Upper lobe of left lung (tissue), 6 donors: ENCODE measurements at places on chromosomes 13 and 19. TPM values are rescaled to one million over a fixed set of nuclear protein-coding genes. Genes with fewer than 3 reads are reported as not detected.
A peak's percentile ranks its signal among the peaks of the same experiment; 100 is the strongest.

GRCh38 chr13:32838945-32839344, 177.3 kb upstream of the KL start:
- no peak for DNase-seq

DNA sequence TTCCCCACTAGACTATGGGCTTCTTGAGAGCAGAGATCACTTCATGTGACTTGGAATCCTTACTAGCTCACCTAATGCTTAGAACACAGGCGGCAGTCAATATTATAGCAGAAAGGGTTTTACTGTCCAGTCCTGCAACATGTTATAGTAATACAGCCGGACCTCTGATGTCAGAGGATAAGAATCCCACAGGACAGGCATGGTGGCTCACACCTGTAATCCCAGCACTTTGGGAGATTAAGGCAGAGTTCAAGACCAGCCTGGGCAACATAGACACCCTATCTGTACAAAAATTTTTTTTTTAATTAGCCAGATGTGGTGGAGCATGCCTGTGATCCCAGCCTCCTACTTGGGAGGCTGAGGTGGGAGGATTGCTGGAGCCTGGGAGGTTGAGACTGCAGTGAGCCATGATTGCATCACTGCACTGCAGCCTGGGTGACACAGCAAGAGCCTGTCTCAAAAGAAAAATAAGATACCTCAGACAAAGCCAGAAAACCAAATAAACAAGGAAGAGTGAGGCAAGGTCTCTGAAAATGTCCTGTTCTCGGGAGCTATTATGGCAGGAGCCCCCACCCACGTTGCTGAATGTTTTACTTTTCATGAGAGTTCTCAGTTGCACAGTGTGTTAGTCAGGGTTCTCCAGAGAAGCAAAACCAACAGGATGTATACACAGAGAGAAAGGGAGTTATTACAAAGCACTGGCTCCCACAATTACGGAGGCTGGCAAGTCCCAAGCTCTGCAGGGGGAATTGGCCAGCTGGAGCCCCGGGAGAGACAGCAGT, 100.8 kb downstream of the UBL3 start:
- no peak for DNase-seq

GRCh38 chr13:23350009-23350408, 83.5 kb downstream of the SACS start:
- DNase-seq = no peak

DNA sequence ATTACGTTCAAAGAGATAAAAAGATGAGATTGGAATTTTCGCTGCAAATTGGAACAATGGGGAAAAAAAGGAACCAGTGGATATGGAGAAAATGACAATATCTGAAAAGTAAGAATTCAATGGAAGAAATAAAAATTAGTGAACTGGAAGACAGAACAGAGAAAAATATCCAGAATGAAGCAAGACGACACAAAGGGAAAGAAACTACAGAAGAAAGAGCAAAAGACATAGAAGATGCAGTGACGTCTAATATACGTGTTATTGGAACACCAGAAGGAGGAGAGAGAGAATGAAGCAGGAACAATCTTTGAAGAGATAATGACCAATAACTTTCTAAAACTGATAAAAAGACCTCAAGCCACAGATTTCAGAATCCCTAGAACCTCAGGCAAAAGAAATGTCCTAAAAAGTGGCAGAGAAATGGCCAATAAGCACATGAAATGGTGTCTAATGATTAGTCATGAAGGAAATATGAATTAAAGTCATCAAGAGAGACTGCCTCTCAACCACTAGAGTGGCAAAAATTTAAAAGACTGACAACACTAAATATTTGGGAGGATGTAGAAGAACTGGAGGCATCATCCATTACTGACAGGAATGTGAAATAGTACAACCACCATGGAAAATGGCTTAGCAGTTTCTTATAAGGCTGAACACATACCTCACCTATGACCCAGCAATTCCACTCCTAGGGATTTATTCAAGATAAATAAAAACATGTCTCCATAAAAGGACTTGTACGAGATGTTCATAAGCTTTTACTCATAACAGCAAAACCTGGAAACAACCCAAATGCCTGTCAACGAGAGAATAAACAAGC, 56.5 kb downstream of the GADD45B start:
- DNase-seq = no peak

Gene ZNF708
- total RNA-seq = 12.2 TPM

DNA sequence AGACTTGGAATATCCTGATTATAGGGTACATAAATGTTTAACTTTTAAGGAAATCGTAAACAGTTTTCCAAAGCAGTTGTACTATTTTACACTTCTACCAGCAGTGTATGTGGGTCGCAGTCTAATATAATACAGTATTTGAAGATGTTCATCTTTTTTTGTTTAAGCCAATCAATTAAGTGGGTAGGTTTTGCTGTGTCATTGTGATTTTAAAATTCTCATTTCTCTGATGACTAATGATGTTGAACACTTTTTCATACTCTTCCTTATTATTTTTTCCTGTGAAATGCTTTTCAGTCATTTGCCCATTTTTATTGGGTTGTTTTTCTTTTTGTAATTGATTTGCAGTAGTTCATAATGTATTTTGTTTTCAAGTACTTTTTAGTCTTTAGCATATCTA, 2689.7 kb downstream of the PCDH9 start:
- DNase-seq = no peak

DNA sequence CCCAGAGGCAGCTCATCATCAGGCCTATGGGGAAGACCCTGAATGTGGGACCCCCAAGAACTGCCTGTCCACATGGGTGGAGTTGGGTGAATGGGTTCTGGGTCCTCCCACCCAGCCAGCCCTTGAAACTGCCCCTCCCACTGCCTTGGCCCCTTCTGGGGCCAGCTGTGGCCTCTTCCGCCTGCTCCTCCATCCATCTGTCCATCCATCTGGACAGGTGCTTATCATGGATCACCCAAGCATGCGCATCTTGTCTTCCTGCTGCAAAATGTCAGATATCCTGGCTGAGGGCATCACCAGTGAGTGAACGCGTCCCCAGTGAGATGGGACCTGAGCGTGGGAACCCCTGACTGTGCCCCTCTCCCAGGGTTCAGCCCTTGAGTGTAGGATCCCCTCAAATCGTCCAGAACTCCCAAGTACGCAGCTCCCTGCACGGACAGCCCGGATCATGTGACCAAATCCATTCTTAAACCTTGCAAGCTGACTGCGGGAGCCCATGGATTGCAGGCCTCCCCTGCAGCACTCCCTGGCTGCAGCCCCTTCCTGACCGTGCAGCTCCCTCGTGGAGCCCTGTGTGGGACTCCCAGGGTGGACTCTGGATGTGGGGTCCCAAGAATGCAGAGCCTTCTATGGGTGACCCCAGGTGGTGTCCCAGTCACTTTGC, 2.0 kb downstream of the STXBP2 start:
- no peak for DNase-seq

Gene COG6
- total RNA-seq = 10.3 TPM

DNA sequence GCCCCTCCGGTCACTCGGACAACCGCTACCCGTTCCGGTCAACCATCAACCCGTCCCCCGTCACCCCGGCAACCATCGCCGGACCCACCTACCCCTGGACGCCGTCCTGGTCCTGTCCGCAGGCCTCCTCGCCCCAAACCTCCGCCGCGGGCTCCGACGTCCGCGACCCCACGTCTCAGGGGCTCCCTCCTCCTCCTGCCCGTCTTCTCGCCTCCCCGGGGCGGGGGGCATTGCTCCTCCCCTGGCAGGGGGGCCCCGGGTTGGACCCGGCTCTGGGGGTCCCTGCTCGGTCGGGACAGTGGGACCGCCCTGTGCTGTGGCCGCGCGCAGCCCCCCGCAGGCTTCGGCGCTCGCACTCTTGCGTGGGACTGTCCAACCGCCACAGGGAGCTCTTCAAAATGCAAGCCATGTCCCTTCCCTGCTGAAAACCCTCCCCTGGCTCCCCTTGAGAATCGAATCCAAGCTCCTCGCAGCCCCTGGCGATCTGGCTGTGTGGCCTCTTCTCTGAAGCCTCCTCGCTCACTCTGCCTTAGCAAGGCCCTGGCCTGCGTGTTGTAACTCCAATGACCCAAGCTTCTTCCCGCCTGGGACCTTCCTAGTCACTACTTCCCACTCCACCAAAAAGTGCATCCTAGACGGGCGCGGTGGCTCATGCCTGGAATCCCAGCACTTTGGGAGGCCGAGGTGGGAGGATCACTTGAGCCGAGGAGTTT, 8.4 kb downstream of the EPHX3 start:
- no peak for DNase-seq

Gene NLRP11
- not detected for total RNA-seq

- DNase-seq = no peak
Observed at GRCh38 chr13:76762721-76763120, 123.5 kb downstream of the KCTD12 start.

DNA sequence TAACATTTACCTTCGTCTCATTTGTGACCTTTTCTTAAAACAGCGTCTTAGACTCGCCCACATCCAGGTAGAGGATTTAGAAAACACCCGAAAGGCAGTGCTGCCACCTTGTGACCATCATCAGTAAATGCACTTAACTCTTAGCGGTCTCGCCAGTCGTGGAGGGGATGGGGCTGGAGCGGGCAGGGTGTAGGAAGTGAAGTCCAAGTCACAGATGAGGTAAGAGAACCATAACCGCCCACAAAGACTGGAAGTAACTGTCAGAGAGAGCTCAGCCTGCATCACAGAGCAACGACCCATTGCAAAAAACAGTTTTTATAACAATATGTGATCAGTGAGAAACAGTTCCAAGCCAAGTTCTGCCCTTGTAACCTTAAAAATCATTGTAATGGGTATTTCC, 10.7 kb upstream of the CEACAM3 start:
- DNase-seq = no peak

DNA sequence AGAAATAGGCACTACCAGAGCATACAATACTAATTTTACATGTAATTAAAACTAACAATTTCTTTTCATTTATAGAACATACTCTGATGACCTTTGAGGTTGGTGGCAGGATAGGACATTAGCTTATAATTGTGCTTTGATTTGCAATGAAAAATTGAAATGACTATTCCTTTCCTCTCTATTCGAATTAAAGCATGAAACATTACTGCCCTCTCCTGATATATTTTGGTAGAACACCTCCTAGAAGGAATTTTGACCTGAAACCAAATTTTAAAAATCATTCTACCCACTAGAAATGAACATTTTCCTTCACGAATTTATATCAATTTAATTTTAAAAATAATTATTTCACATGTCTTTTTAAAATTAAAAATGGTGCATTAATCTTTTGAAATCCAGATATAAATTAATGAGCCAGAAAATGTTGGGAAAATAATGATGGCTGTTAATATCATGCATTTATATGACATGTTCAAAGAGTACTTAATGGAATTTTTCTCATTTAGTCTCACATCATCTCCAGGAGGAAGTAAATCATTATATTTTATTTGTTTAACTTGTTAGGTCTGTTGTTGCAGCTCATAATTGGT, 556.3 kb upstream of the ARGLU1 start:
- no peak for DNase-seq

DNA sequence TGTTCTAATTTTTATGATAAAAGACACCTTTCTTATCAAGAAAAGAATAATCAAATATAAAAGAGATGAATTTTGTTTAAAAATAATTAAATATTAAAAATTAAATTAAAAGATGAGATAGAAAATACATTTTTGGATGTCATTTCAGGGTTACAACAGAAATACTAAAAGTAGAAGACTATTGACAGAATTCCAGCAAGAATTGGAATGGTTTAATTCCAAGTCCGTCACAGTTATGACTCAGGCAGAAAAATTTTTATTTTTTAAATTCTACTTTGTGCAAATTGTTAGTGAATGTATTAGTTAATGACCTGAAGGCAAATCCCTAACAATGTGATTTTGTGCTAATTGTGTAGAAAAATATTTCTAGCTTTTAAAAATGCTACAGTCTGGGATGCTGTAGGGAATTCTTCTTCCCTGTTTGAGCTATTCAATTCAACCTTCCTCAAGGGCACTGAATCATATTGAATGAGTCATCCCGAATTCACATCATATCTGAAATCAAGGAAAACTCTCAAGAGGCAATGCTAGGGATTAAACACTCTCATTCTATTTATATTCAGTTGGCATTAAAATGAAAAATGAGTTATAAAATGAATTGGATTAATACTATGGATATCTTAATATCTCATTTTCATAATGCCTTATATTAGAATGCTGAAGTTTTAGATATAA, 633.5 kb upstream of the ATXN8OS start:
- no peak for DNase-seq

Gene LRP3
- total RNA-seq = 21.1 TPM

GRCh38 chr13:65387743-65388347, 1842.3 kb downstream of the PCDH9 start:
- no peak for DNase-seq

Gene ZNF497
- 3.0 TPM for total RNA-seq

DNA sequence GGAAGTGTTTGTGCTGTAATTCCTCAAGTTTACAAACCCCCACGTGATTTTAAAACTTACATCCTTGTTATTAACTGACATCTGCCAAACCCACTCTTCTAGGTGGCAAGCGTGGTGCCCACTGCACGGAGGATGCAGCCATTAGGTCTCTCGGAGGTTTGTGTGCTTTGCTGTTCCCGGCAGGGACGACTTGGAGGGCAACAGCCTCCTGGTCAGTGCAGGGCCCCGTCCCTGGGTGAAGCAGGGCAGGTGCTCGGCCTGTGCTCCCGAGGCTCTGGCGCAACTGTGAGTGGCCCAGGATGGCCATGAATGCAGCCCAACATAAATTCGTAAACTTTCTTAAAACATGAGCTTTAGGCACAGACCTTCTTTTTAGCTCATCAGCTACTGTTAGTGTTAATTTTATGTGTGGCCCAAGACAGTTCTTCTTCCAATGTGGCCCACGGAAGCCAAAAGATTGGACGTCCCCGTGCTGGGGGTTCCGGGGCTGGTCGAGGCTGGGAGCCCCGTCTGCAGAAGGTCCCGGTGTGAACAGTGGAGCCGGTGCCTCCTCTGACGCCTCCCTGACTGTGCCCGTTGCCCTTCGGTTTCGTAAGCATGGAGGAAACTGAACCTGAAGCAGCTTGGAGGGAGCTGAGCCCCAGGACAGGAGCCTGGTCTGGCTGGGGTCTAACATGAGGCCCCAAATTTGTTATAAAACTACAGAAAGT, 11.9 kb downstream of the GAS6 start:
- no peak for DNase-seq

GRCh38 chr19:12494260-12494860, 9.7 kb upstream of the ZNF709 start:
- no peak for DNase-seq

Gene ZNF549
- 8.4 TPM for total RNA-seq

DNA sequence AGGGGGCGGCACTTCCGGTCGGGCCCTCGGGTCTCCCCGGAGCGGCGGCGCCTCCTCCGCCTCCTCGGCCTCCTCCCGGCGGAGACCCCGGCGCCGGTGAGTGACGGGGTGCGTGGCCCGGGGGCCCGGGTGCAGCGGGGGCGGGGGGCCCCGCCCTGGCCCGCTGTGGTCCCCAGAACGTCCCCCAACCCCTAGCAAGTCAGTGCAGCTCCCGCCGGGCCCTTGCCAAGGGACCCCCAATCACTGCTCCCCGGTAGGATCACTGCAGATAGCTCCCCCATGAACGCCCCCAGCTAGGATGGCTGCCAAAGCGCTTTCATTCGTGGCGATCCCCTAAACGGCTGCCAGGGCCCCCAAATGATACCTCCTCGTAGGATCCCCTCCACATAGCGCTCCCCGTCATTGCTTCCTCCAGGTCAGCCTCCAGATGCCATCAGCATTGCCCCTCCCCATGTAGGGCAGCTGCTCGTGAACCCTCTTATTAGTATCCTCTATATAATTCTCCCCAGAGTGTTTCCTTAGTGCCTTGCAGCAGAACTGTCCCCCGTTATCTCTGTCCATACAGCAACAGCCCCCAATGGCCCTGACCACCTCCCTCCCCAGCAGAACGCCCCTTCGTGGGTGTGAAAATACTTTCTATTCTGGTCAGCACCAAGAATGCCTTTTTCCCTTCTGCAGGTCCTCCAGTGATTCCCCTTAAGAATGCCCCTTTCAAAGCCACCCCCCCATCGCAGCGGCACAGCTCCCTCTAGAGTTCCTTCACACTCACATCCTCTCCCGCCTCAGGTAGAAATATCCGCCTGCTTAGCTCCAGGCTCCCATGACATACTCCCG, at the start of gene ZNF865:
ZNF865 (plus strand) TSS at position 11 of the 834 bp plus-strand sequence. CDS start 7,972 bp downstream, outside the sequence.
- peak; percentile 80 for DNase-seq

Gene KIR2DL1
- not detected for total RNA-seq
